ENCODE measurements at places on chromosomes 16 and 17.

- no peak for DNase-seq
Measured at GRCh38 chr16:27436065-27436464, 34.1 kb downstream of the IL21R start.

- no peak for DNase-seq
Measured at GRCh38 chr17:63692195-63692816, 7.6 kb downstream of the LIMD2 start.

GRCh38 chr16:51636920-51637769 is 486.1 kb upstream of the SALL1 start:
- DNase-seq = peak; percentile 4

GRCh38 chr17:3916825-3917224 is 560 bp upstream of the P2RX1 start:
- no peak for DNase-seq

DNA sequence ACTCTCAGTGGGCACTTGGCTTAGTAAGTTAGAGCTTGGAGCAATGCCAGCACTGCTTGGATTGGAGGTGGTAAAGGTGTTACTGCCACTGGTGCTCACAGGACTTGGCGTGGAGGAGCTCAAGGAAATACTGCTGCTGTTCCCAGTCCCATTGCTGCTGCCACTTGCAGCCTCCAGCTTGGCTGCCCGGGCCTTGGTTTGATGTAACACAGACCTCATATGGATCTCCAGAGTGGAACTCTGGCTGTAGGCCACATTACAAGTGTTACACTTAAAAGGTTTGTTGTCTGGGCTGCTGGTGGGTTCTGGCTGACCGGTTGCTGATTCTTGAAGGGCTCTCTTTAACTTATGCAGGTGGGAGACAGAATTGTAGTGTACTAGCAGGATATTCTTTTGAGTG is 250.3 kb downstream of the ZFHX3 start:
- DNase-seq = no peak

GRCh38 chr17:20159406-20160069 is 150.4 kb downstream of the SPECC1 start:
- no peak for DNase-seq

GRCh38 chr16:22318690-22319358 is 21.6 kb downstream of the POLR3E start:
- DNase-seq = peak; percentile 31

DNA sequence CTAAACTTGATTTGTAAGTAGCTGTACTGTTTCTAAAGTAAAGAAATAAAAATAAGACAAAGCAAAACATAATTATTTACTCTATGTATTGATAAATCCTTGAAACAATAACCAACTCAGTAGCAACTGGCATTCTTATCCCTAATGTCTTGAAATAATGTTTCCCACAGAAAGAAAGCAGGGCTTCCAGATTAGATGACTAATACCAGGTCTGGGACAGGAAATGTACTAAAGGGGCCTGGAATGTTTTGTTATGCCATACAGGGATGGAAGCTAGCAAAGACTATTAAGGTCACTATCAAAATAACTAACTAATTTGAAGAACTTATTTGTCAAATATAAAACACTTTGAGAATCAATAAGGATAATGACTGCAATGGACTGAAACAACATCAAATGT is 82.1 kb downstream of the CFDP1 start:
- peak; percentile 81 for DNase-seq

DNA sequence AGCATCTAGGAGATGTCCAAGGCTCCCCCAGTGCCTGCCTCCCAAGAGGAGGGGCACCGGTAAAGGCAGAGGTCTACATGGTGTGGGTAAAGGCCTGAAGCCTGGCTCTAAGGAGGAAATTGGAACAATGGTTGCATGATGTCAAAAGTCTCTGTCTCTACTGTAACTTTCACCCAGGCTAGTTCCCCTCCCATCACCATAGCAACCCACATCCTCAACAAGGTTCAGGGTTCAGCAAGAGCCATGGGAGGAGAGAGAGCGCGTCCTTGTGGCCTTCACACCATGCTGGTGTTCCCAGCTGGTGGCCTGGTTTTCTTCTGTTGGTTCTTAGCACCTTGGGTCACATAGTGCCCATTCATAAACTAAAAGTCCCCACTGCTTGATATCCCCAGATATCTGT is 196.7 kb upstream of the CDH5 start:
- DNase-seq = no peak

GRCh38 chr16:75566040-75566757 is at the start of gene GABARAPL2:
TSS of gene GABARAPL2 (plus strand) at chr16:75566379. CDS start at chr16:75566487, 108 bp downstream.
- peak; percentile 78 for DNase-seq

GRCh38 chr17:77695386-77695785 is 263.1 kb upstream of the TNRC6C start:
- DNase-seq = no peak

GRCh38 chr17:73612031-73612472 is 32.2 kb downstream of the SDK2 start:
- DNase-seq = no peak

DNA sequence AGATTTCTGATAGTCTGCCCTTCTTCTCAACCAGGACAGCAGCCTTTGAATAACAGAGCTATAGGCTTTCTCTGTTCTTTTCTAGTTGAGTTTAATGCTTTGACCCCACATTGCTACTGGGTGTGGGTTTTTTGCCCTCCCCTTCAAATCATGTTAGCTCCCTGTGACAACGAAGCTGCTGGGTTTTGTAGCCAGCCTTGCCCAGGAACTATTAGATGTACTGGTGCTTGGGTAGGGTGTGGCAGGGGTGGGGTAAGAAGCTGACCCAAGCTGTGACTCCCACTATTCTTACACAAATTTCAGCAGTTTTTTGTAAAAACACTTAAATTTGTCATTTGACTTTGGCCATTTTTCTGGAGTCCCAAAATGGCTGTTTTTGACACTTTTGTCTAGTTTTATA is 69.7 kb downstream of the NLK start:
- no peak for DNase-seq

GRCh38 chr17:68231541-68231940 is 16.3 kb upstream of the AMZ2 start:
- DNase-seq = no peak

DNA sequence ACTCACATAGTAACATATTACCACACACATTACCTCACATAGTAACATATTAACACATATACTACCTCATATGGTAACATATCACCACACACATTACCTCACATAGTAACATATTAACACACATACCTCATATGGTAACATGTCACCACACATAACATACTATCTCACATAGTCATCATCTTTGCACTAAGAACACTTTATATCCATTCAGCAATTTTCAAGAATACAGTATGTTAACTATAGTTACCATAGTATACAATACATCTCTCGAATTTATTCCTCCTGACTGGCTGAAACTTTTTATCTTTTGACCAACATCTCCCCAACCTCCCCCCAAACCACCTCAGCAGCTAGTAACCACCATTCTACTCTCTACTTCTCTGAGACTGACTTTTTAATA is 7.6 kb downstream of the NUDT7 start:
- no peak for DNase-seq

GRCh38 chr17:2398655-2399571 is 1.9 kb downstream of the MNT start:
- peak; percentile 76 for DNase-seq

- DNase-seq = no peak
Measured at GRCh38 chr17:75182319-75182568, 515 bp downstream of the SUMO2 start.

DNA sequence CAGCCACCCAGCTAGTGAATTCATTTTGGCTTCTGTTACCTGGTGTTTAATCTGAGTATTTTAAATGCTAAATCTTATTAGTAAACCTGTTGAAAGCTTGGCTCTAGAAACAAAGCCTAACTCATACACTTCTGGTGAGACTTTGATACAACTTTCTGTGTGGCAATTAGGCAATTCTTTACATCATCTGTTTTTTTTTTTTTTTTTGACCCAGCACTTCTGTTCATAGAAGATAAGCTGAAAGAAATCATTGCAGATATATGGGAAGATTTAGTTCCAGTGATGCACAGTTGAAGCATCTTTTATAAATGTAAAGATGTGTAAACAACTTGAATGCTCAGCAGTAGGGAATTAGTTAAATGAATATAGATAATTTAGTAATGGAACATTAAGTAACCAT is 21.7 kb upstream of the ABCC11 start:
- DNase-seq = no peak

GRCh38 chr16:74699666-74700065 is 996 bp downstream of the MLKL start:
- no peak for DNase-seq

DNA sequence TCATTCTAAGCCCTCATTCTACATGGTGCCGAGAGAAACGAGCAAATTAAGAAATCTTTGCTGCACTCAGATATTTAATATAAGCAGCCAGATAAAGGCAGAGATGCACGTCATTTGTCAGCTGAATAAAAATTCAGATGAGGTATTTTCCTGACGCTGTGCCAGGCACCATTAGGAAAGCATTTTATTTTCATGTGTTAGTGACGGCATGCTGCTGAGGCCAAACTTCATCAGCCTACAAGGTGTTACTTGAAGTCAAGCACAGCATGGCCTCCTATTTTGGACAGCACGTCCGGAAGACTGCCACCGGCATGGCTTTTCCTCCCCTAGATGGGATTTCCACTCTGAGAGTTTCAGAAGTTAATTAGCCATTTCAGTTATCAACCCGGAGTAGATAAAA is 70.3 kb downstream of the IRX3 start:
- no peak for DNase-seq

GRCh38 chr17:77915594-77916021 is 42.9 kb upstream of the TNRC6C start:
- no peak for DNase-seq

GRCh38 chr16:84907575-84907974 is 87.8 kb downstream of the CRISPLD2 start:
- peak; percentile 53 for DNase-seq

DNA sequence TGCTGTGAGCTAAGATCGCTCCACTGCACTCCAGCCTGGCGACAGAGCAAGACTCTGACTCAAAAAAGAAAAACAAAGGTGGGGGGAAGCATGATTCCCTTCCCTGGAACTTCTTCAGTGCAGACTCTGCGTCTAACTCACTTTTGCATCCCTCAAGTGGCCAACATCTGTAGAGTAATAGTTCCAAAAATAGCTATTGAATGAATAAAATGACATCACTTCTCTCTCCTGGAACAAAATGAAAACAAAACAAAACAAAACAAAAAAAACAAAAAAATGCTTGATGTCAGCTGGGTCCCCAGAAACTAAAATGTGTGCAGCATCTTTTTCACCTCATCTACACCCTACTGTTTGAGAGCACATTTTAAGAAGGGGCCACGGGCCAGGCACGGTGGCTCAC is 197.7 kb upstream of the NOG start:
- no peak for DNase-seq

GRCh38 chr17:61570118-61570517 is 20.9 kb downstream of the NACA2 start:
- DNase-seq = no peak

DNA sequence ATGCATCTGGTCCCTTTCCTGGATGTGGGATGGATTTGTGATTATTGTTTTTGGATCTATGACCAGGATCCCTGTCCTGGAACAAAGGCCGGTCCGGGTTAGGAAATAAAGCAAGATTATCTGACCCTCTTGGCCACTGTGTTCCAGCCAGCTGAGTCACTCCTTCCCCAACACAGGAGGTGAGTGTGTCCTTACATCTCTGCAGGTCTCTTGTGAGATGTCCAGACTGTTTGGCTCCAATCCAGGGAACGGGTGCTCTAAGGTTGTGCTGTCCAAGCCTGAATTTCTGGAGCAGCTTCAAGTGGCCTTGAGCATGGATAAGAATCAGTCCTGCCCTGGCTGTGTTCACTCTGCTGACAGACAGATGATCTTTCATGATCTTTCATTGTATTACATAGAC is 136.5 kb upstream of the CCL2 start:
- no peak for DNase-seq

DNA sequence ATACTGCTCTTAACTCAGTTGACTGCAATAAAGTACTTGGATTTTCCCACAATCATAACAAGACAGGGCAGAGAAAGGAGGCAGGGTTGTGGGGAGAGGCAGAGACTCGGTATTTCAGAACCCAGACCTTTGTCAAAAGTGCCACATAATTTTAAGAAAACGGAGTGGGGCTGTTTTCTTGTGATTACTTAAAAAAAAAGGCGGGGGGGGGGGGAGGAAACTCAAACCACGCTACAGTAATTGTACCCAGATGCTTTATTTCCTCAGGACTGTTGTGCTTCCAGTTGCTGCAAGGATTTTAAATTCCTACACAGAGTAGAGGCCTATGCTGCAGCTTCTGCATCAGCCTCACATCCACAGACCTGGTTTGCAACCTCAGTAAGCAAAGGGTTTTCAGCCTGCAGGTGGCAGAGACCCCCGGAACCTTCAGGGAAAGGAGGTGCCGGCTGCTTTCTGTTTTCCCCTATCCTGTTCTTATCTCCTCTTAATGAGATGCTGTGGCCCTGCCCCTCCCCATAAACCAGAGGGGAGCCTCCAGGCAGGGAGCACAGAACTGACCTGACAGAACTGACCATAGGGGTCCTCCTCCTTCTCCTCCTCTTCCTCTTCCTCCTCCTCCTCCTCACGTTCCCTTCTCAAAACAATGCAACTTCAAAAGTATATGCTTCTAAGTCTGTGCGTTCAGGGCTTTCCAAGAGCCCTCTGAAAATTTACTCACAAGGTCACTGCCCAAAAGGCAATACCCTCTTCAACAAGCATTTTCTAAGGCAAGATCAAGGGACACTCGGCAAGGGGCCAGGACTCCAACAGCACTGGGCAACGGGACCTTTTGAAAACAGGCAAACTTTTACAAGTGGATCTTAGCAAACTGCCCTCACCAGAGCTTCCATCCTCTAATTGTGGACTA is 7.5 kb downstream of the AXIN2 start:
- peak; percentile 74 for DNase-seq

GRCh38 chr16:20326321-20326720 is 992 bp downstream of the GP2 start:
- DNase-seq = no peak

GRCh38 chr17:3890082-3890877 is 2.6 kb downstream of the CAMKK1 start:
- DNase-seq = peak; percentile 91

GRCh38 chr16:17901309-17901708 is 430.5 kb upstream of the XYLT1 start:
- no peak for DNase-seq

GRCh38 chr17:63974594-63975192 is 2.0 kb upstream of the SCN4A start:
- DNase-seq = peak; percentile 44

- DNase-seq = peak; percentile 100
Measured at GRCh38 chr16:64864232-64864809, 257.5 kb downstream of the CDH11 start.

Measured in fibroblast of skin of scalp (primary cell).